ENCODE measurements at places on chromosomes 7 and 10. TPM values are rescaled to one million over a fixed set of nuclear protein-coding genes. Genes with fewer than 3 reads are reported as not detected.

DNA sequence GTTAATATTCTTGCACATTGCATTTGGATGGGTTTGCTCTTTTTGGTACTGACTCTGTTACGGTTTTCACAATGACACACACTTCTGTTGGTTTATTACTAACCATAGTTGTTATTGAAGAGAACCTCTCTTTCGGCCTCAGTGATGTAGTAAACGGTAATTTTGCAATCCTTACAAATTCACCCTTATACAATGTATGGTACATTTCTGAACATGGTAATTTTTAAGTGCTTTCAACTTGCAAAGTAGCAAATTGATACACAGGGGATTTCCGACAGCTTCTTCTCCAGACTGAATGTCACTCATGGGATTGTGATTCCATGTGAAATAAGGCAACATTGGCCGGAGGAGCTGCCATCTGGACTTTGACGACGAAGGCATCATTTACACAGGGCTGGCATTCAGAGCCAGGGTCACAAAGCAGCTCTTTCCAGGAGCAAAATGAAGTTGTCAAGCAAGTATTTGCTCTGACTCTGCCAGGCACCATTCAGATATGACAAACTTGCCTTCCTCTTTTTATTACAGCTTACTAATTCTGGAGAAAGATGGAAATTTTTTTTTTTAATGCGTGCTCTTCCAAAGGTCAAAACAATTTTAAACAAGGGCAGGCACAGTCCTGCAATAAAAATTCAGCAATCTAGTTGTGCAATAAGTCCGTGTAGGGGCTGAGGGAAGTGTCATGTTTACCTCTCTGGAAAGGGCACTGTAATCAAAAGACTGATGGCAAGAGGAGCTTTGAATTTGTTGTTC is 711.5 kb upstream of the C7orf33 start:
- no peak for DNase-seq

Gene ACSM6
- 0.10 TPM for polyA plus RNA-seq

Gene STEAP1
- polyA plus RNA-seq, result 8.5 TPM

Gene STX1A
- 27.1 TPM for polyA plus RNA-seq

DNA sequence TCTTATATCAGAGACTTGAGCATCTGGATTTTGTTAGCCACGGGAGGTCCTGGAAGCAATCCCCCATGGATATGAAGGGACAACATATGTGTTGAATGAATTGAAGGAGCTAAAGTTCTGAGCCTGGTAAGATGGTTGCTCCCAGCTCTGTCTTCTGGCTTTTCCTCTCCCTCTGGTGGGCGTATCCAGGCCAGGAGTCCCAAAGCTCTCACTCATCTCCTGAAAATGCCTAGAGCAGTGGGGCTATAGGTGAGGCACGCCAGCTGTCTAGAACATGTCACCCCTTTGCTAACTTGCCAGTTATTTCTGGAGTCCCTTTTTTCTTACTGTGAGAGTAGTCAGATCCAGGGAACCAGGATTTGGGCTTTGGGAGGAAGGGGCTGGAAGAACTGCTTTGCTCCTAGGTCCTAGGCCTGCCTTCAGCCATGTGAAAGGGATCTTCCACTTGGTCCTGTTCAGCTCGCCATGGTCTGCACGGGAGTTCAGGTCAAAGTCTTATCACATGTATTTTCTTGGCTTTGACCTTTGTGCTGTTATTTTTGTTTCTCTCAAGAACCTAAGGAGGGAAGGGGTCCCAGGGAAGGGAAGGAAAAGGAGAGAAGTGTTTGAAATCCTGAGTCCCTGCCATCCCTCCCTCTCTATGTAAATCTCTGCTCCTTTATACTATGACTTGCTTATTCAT is 73.6 kb downstream of the MINPP1 start:
- DNase-seq, result no peak

Gene SFTPA1
- not detected for polyA plus RNA-seq

GRCh38 chr10:113300617-113301016 is 252.2 kb upstream of the HABP2 start:
- no peak for DNase-seq

Gene COBL
- polyA plus RNA-seq, result 8.6 TPM

Gene ADCY1
- polyA plus RNA-seq, result 1.3 TPM

- DNase-seq, result no peak
Measured at GRCh38 chr7:147296986-147297385, 1180.4 kb downstream of the CNTNAP2 start.

DNA sequence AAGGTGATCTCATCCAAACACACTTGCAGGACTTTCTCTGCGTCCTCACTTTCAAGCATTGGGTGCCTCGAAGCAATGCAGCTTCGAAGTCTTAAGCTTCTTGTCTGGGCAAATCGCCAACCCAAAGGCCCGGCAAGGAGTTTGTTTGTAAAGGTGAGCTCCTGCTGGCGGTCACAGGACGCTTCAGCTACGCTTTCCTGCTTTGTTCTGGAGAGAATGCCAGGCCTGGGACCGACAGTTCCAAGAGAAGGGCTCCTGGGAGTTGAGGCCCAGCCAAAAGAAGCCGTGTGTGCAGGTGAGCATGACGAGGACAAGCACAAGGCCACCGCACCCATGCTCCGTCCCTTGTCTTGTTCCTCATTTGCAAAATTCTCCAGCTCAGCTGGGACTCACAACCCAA is 106.6 kb upstream of the DOCK1 start:
- DNase-seq, result no peak

DNA sequence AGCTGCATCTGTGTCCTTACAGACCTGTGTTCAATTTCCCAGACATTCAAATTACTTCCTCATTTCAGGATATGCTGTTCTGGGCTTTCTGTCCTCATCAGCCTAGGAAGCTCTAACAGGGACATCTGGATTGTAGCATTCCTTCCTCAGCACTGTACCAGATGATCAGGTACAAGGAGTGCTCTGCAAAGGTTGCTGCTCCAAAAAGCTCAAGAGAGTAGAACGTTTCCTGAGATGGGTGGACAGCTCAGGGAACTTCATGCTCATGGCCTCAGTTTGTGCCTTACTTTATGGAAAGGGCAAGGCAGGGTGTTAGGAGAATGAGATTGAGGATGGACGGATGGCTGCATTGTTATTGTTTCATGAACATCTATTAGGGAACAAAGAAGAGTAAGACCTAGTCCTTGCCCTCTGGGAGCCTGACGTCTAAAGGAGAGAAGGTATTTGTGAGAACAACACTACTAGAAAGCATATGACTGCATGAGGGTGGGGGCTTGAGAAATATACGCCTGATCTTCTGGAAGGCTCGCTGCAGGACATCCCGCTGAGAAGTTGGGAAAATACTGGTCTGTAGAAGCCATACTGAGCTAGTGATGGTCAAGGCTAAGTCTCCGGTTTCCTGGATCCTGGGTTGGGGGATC is 10.5 kb upstream of the ZNF212 start:
- DNase-seq, result no peak

DNA sequence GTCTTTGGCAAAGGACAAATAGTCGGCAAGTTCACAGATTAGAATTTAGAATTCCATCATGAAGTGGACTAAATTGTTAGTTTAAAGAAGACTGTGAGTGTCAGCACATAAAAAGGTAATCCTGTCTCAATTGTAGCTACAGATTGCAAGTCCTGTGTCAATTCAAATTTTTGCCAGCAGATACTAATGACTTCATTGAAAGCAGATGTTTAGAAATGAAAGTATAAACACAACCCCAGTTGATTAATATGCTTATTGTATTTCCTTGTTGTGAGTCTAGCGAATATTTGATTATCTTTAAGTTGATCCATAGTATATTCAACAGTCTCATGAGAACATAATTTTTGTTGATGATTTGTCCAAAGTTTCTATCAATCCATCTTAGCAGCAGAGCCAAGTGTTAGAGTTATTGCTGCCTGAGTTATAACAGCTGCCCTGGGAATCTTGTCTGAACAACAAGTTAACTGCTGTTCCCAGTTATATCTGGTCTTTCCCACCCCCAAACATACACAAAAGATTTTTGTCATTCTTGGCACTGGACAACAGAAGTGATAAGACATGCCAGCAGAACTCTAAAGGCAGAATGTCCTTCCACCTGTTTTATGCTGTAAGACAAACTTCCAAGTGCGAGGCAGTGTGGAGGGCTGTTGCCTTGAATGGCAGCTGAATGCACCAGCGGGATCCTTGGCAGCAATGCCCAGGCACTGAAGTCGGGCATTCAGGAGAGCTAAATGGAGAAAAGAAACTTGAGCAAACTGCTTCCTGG is 21.3 kb upstream of the HERPUD2 start:
- DNase-seq, result no peak

DNA sequence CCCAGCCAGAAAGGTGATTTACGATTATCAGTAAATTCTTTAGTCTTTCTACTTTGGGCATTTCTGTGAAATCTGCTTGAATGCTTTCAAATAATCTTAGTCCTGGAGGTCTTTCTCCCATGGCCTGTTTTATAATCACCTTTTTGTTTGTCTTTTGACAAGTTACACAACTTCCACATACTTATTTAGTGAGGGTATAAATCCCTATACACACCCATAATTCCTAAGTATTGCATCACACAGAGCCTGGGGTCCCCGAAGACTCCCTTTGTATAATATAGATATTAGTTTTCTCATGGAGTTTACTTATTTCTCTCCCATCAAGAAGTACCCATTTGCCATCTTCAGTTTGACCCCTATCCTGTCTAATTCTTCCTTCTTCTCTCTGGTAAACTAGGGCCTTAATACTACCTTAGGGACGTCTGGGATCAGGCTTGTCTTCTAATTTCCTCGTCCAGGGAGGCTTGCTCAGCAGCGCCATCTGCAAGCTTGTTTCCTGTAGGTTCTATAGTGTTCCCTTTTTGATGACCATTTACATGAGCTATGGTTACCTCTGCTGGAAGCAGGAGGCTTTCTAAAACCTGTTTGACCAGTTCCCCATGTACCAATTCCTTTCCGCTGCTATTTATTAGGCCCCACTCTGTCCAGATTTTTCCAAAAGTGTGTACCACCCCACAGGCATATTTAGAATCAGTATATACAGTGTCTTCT is 8.1 kb downstream of the DNAH11 start:
- DNase-seq, result peak; percentile 13

DNA sequence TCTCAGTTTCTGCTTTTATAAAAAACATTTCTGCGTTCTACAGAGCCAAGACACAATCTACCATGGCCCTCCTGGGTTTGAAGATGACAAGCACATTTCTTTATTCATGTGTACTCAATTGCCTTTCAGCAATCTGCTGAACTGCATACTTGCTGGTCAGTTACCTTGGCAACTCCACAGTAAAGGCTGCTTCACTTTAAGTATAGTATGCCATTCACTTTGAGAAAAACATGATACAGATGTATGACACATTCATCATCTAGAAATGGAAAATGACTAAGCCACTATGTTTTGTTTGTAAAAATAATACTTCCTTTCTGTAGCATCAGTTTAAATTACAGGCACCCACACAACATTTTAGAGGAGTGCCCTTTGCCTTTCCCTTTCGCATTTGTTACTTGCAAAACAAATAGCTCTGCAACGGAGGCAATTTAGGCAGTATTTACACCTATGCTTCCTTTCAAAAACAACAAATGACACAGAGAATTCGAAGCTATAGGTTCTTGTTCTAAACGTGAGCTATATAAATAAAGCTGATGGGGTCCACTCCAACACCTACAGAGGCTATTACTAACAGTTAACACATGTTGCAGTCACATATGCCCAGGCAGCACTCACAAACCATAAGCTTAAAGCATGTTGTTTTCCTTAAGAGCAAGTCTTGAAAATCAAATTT is 23.5 kb downstream of the SGCE start:
- DNase-seq, result peak; percentile 30

- no peak for DNase-seq
Measured at GRCh38 chr7:138871814-138872090, 73.8 kb upstream of the ATP6V0A4 start.

Gene FXYD4
- 4.8 TPM for polyA plus RNA-seq

Measured in hepatocyte (in vitro differentiated cells).